SW 1271 (cell line): ENCODE measurements at places on chromosomes 16 and 17.

GRCh38 chr17:11803231-11803969 lies 193.9 kb downstream of the ZNF18 start:
- DNase-seq: no peak

- DNase-seq: no peak
Measured at GRCh38 chr17:28737770-28738679, 5.8 kb upstream of the TRAF4 start.

- no peak for DNase-seq
Measured at GRCh38 chr17:63707151-63707550, 7.2 kb upstream of the LIMD2 start.

- DNase-seq: no peak
Measured at GRCh38 chr16:58459344-58460218, 40.4 kb upstream of the NDRG4 start.

DNA sequence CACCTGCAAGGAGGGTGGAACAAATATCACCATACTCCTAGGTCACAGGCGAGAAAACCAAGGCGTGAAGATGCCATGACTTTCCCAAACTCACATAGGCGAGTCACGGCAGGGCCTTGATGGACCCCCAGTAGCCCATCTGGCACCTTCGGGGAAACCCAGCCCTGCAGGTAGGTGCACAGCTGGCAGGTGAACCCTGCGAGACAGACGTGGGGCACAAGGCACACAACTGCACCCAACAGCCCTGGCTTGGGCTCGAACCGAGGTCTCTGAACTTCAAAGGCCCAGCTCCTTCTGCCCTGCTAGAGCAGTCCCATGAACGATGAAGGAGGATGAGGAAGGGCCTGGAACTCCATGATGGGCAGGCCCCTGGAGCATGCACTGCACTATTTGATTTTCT lies 77.6 kb upstream of the DNAJA2 start:
- no peak for DNase-seq

- DNase-seq: no peak
Measured at GRCh38 chr17:66967837-66968543, 3.5 kb downstream of the CACNG4 start.

- no peak for DNase-seq
Measured at GRCh38 chr17:50430821-50431618, 5.0 kb downstream of the ACSF2 start.

- DNase-seq: no peak
Measured at GRCh38 chr16:88978608-88979346, 1.8 kb upstream of the CBFA2T3 start.

DNA sequence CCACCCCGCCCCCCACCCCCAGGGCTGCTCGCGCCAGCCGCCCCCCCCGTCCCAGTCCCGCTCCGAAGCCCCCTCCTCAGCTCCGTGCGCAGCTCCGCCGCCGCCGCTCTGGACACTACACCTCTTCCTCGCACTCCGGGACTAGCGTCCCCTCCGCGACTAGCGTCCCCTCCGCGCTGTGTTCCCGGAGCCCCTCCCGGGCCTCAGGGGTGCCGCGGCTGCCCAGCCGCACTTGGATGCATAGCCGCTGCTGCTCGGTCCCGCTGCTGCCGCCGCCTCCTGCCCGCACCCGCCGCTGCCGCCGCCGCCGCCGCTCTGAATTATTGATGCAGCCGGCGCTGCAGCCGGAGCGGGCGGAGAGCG lies at the start of gene CBLN1:
Gene CBLN1 (minus strand): TSS at position 359 of the 363 bp plus-strand sequence. CDS start 373 bp downstream, outside the sequence.
- DNase-seq: no peak

- DNase-seq: no peak
Measured at GRCh38 chr17:40025991-40026815, 11.0 kb downstream of the CSF3 start.

DNA sequence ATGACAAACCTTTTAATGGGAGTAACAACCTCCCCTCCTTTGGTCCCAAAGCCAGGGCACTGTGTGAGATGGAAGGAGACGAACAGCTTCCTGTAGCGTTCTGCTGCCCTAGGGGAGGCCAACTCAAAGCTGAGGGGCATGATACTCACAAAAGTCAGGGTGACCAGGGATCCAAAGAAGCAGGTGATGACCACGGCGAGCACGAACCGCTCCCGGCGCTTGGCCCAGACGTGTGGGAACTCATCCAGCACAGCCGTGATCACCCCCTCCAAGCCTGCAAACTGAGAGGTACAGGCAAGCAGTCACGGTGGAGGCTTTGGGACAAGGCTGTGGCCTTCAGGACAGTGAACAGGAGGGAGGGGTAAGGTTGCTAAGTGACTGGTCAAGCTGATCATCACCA lies 25.1 kb downstream of the SLC6A4 start:
- no peak for DNase-seq

GRCh38 chr16:10876799-10877341 lies at the start of gene CIITA:
Gene CIITA, plus strand, starts transcription at chr16:10877202. Its CDS starts 129 bp downstream, at chr16:10877331.
- DNase-seq: no peak

GRCh38 chr16:25027781-25028180 lies 12.6 kb upstream of the ARHGAP17 start:
- no peak for DNase-seq

DNA sequence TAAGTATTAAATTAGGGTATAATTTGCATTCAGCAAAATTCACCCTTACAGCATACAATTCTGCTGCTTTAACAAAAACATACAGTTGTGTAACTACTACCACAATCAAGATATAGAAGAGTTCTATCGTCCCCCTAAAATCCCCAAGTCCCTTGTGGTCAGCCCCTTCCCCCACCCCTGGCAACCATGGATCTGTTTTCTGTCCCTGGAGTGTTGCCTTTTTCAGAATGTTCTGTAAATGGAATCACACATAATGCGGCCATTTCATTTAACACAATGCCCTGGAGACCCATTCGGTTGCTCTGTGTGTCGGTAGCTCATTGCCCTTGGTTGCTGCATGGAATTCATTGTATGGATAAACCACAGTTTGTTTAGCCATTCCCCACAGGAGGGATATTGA lies 190.2 kb downstream of the IRX5 start:
- no peak for DNase-seq

- DNase-seq: peak; percentile 32
Measured at GRCh38 chr16:27515874-27516353, 33.8 kb downstream of the GTF3C1 start.

- no peak for DNase-seq
Measured at GRCh38 chr17:81573794-81574642, 21.9 kb upstream of the FAAP100 start.
